ENCODE measurements at places on chromosomes 12 and 14.
A peak's percentile ranks its signal among the peaks of the same experiment; 100 is the strongest.

DNA sequence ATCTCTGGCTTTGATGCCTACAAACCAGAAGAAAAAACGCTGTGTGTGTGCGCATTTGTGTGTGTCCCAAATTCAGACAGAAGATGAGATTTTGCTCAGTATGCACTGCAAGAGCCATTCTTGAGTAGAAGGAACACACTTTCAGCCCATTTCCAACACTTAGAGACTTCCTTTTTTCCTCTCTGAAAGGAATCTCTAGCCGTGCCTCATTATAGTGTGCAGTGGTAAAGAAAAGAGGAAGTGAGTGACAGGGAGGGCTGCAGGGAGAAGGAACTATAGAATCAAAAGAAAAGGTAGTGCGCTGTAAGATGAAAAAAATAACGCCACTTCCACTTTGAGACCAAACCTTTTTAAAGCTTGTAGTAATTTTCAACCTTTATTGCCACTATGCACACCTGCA lies 1400.9 kb upstream of the FLRT2 start:
- DNase-seq = no peak

DNA sequence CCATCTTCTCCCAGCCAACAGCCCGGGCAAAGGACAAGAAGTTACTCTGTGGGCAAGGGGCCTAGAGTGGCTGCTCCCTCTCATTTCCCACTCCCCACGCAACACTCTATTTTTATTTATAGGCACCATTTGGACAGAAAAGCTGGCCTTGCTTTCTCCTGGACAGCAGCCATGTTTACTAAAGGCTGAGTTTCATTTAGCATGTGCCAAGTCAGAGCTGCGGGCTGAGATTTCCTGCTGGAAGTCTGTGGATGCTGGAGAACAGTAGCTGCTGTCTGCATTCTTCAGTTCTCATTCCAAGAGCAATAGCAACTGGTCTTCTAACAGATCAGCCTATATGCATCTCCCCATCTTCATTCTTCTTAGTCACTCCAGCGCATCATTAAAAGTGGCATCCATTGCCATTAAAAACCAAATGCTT lies 8.3 kb downstream of the COL2A1 start:
- DNase-seq = no peak

DNA sequence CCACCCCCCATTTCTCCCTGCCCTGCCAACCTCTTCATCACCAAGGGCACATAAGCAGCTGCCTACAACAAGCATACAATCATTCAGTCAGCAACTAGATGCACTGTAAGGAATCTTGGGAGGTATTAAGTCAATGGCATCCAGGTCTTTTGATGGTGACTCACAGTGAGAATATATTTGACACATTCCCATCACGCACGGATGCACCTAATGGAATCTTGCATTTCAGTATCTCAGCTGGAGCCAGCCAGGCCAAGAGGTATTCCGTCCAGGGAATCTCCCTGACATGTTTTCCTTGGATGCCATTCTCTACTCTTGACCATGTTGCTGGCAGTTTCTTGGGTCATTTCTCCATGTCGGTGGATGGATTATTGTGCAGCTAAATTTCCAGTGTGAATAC lies 73.9 kb upstream of the CAPRIN2 start:
- DNase-seq = no peak

DNA sequence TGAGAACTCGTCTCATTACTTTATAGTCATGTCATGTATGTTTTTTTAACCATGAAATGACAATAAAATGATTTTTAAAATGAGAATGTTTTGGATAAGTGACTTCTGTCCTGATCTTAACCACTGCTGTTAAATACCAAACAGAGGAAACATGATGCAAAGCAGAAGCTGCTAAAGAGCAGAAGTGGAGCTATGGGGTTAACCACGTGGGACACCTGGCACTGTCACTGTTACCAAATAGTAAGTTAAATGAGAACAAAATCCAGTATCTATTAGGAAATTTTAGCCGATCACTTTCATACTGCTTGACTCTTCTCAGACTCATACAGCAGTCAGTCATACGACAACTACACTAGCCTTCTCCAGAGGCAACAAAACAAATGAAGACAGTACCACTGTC lies 82.4 kb downstream of the SCAF11 start:
- no peak for DNase-seq

DNA sequence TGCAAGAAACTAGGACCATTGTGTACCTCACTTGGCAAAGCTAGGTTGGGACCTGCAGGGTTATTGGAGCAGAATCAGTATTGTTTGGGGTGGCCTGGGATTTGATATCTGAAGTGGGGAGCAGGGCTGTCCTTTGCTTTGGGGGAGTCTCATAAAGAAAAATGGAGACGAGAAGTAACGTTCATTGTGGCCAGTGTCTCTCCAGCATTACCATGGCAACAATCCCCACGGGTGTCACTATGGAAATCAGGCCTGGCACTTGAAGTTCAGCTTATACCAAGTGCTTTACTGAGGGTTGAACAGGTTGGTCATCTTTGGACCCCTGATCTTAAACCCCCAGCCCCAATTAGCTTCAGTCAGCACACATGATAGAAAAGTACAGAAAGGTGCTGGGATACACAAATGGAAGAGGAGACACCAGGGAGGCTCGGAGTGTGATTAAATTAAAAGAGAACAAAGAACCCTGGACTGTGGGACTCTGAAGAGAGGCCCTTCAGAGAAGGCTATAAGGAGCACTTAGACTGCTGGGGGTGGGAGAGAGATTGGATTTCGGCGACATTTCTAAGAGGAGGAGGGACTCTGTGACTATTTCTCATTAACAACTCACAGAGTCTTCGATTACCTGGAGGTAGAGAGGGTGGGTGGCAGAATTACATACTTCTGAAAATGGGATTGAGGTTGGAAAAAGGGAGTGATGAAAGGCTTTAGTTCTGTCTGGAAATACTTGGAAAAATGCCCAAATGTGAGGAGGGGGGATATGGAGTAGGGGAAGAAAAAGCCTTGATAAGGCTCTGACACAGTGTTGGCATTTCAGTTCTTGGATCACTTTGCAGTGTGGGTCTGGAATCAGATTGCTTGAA lies 3.7 kb downstream of the KIF5A start:
- DNase-seq = no peak

DNA sequence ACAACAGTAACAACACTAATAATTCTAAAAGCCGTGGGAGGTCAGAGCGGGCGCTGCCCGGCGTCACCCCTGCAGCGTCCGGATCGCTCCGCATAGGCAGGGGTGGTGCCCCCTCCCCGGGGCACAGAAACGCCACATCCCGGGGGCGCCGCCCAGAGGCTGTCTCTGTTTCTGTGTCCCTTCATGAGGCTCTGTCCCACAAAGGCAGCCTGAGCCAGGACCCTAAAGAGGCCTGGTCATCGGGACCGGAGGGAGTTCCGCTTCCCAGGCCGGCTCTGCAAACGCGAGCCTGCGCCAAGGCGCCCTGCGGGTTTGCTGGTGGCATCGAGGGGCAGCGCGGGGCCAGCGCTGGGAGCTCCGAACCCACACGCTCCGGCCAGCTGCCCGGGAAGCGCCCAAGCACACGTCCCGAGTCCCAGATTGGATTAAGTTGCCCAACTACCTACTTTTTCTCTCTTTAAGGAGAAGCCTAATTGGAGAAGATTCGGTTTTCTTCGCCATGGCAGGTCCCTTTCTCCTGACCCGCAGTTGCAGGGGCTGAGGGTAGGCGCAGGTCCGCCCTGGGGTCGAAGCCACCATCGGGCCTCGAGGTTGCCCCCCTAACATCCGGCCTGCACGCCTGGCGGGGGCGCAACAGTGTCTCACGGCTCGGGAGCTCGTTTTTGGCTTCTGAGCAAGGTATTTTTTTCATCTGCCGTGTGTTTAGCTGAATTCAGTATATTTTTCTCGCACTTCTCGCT lies 421.7 kb downstream of the VRK1 start:
- DNase-seq = peak; percentile 45

DNA sequence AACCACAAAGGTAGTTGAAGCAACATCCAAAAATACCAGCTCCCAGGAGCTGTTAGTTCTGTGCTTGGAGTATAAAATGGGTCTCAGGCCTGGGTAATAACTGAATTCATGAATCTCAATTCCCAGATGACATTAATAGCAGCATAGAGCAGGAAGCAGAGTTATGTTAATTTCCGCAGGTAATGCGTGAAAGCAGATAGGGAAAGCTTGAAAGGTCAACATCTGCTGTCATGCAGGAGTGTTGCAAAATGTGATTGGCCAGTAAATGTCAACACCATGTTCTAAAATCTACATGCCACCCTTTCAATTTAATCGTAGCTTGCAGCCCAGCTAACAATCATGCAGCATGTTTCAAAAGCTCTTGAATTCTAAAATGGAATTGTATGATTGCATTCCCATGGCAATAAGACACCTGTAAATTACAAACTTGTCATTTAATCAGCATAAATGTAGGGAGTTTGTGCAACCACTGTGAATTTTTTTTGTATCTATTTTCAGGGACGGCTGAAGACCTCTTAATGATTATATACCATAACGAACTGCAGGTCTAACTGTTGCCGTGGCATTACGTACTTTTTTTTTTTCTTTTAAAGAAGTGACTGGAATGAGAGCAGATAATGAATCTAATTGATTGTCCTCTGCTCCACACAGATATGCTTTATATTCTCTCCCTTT lies 635.8 kb upstream of the FOXG1 start:
- no peak for DNase-seq

DNA sequence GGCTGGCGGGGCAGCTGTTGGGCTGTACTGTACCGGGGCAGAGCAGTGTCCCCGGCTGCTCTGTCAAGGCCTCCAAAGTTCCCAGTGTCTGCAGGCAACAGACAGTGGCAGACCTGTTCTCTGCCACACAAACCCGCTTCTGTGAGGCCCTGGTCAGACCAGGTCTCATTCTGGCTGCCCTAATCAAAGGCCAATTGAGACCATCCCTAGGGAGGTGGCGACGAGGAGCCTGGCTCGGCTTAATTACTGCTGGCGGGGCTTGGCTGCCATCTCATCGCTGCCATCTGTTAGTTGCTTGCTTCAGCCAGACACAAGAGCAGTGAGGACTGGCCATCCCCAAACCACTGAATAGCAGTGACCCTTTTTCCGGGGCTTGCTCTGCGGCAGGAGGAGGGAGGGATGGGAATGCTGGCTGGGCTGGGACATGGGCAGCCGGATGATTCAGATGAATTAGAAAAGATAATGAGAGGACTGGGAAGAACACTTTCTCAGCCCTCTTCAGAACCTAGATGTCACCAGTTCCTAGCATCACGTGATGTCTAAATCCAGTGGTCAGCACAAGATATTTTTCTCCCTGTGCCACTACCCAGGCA lies 24.5 kb downstream of the ERG28 start:
- no peak for DNase-seq

DNA sequence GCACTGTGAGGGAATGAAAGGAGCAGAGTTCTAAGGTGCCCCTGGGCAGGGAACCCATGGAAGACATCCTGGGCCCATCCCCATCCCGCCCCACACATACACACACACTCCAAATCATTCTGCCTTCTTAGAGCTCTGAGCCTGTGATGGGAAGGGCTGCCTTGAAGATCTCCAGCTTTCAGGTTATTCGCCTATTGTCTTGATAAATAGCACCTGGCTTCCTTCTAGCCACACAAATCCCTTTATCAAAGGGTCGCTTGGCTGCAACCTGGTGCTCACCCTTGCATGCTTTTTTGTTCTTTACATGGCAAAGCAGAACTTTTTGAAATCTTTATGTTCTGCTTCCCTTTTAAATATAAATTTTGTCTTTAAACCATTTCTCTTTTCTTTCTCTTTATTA lies 112.2 kb upstream of the TMTC1 start:
- DNase-seq = no peak

- no peak for DNase-seq
Measured at GRCh38 chr14:88998027-88998426, 173.6 kb downstream of the TTC8 start.

DNA sequence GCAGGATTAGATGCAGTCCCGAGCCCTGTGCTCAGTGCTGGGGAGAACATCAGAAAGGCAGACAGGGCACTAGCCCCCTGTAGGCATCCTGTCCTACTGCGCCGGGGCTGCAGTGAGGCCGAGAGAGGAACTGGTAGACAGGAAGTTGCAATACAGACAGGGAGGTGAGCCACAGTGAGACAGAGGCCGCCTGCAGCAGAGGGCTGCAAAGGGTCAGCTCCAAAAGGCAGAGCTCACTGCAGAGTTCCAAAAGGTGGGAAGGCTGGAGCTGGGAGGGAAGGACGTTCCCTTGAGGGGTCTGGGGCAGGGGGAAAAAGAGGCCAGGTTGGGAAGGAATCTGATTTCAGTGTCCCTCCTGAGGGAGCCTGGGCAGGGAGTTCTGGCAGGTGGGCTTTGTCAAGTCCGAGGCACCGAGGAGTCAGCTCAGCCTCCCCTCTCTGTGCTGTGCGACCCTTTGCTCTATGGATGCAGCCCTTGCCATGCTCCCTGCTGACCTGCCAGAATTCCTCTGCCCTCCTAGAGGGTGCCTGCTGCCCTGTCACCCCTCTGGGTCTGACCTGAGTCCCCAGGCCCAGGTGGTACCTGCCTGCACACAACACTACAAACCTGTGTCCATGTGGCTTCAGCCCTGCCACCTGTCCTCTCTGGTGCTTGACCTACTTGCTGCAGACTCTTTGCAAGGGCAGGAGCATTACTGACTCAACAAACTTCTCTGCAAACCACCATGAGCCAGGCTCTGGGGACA lies 63.5 kb downstream of the PRMT8 start:
- DNase-seq = no peak

GRCh38 chr14:93954900-93955849 lies 21.2 kb downstream of the ASB2 start:
- no peak for DNase-seq

- DNase-seq = no peak
Measured at GRCh38 chr12:71465796-71466195, 26.2 kb downstream of the LGR5 start.

DNA sequence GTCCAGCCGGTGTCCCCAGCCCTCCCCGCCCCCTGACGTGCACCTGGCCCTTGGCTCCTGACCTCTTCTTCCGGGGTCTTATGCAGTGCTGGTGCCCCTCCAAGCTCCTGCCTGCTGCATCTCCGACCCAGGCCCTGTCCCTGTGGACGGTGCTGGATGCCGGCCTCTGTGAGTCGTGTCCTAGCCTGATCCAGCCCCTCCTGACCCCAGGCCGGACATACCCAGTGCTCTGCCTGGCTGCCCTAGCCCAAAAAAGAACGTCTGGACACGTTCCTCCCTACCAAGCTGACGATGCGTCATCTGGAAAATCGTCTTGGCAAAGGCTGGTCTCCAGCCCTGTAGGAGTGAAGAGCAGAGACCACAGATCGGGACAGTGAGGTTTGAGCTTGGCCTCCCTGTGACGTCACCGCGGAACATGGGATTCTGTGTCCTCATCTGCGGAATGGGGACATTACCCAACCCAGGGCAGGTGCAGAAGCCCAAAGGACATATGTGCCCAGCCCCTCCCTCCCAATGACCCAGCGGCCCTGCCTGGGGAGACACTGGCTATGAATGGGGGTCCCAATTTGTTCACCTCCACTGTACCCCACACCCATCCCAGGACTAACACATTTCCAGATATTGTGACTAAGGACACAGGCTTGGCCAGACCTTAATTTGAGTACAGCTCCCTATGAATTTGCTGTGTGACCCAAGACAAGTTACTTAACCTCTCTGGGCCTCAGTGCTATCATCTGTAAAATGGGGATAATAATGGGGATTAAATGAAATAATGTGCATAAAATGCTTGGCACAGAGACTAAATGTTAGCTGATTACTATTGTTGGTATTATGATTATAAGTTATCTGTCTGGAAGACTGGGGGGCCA lies 51.0 kb upstream of the BCL11B start:
- DNase-seq = no peak
